ENCODE measurements at places on chromosomes 1 and 21.

GRCh38 chr1:206470692-206471414, 577 bp downstream of the IKBKE start:
- no peak for DNase-seq

GRCh38 chr1:30808067-30808662, 50.6 kb upstream of the LAPTM5 start:
- DNase-seq: no peak

- no peak for DNase-seq
These were observed 4.3 kb upstream of the BSND start for GRCh38 chr1:54994355-54994990.

GRCh38 chr1:149962039-149962647, 25.5 kb upstream of the MTMR11 start:
- no peak for DNase-seq

DNA sequence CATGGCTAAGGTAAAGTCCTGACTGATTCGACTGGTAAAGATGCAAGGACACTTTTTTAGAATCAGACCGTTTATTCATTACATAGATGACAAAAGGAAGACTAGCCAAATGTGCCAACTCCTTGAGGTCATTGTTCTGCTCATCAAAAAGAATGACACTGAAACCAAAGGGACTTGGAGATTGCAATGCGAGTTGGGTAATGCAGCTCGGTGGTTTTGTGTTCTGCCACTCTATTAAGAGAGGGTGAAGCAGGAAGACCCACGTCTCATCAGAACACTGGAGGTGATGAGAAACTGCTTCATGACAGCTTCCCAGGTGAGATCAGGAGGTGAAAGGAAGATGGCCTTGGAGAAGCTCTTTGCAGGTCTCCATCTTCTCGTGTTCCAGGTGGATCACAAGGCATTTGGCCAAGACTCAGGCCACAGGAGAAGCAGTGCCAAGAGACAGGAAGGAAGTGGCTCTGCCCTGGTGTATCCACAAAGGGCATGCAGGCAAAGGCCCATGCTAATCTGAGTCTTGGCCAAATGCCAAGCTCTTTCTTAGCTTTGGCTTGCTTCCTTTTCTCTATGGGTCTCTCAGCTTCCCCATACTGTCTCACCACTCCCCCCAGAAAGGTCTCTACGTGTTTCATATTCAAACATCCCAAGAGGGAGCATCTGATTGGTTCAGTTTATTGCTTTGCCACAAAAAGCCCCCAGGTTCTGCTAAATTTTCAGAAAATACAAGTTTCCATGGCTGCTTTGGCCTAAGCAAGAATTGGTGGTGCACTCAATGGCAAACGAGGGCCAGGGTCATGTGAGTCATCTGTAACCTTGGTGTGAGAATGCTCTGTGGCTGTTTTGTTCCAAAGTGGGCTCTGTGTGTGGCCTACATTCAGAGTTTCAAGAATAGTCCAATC, 5.7 kb upstream of the CCT8 start:
- DNase-seq: no peak

DNA sequence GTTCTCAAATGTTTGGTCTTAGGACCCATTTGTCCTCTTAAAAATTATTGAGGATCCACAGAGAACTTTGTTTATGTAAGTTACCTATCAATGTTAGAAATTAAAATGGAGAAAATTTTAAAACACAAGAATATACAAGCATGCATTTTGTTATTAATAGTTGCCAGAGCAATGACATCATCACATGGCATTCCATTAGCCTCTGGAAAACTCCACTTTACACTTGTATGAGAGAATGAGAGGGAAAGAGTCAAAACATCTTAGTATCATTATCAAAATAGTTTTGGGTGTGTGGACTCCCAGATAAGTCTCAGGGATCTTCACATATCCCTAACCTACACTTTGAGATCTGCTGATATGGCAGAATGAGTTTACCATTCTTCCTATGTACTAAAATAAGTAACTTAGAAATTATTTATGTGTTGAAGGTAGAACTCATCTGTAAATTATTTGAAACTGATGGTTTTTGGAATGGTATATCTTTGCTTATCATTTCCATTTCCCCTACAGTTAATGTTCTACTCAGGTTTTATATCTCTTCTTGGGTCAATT, 48.8 kb downstream of the RNF220 start:
- DNase-seq: no peak

DNA sequence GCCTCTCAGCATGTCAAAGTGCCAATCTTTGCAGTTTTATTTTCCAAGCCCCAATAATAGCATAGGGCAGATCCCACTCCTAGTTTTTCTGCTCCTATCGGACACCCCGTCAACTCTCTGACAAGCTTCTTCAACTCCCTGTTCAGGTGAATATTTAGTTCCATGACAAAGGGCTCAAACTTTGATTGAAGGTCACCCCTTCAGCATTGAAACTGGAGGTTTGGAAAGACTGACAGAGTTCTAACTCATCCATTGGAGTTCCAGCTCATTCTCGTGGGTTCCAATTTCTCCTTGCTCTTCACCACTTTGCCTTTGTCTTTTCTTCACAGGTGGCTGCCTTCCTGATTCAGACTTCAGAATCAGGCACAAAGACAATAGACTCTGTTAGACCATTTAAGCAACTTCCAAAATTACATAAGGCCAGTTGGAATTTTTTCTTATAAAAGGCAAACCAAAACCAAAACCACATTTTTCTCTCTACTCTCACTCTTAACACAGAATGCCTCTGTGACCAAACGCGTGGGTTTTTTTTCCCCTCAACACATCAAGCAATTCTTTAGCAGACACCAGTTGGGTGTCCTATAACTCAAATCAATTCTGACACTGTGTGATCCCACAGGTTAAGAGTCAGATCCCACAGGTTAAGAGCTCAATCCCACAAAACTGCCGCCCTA, 169.3 kb upstream of the USP25 start:
- DNase-seq: no peak

DNA sequence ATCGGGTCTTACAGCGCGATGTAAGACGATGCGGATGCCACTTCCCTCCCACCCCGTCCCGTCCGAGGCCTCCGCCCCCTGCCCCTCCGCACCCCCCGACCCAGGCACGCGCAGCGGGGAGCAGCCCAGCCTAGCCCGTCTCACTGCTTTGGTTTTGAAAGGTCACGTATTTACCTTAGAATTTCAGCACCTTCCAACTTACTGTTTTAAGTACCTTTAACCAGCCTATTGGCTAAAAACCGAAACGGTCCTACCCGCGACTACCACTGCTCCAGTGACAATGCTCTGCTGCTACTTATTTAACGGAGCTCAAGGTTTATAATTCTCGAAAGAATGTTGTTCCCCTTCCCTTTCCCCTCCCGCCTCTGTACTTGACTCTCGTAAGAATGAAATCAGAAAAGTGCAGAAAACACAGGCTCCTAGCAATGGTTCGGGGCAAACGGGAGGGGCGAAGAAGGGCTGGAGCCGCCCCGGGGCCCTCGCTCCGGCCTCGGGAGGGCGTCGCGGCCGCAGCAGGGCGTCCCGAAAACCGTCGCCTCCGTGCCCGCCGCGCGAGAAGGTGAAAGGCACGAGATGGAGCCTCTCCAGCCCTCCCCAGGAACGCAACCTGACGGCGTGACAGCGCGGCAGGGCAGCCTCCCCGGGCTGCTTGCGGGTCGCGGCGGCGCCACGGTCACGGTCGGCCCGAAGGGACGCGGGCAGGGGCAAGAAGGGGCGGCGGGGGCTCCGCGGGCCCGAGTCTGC, 667 bp downstream of the TMEM50B start:
- peak; percentile 32 for DNase-seq

DNA sequence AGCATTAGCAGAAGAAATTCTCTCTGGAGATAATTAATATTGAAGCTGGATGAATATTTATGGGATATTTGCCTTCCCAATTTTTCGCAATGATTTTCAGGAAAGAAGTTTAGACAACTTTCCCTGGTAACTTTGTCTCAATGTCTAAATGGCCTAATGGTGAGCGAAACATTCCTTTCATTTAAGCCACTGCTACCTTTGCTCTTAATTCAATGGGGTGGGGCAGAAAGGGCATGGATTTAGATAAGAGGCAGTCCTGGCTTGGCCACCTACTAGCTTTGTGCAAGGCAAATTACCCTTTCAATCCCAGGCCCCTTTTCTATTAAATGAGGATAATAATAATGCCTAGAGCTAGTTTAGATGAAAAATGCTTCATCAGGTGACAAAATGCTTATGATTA, 27.1 kb upstream of the LYST start:
- DNase-seq: no peak

GRCh38 chr1:218080863-218081262, 204.2 kb upstream of the RRP15 start:
- no peak for DNase-seq

DNA sequence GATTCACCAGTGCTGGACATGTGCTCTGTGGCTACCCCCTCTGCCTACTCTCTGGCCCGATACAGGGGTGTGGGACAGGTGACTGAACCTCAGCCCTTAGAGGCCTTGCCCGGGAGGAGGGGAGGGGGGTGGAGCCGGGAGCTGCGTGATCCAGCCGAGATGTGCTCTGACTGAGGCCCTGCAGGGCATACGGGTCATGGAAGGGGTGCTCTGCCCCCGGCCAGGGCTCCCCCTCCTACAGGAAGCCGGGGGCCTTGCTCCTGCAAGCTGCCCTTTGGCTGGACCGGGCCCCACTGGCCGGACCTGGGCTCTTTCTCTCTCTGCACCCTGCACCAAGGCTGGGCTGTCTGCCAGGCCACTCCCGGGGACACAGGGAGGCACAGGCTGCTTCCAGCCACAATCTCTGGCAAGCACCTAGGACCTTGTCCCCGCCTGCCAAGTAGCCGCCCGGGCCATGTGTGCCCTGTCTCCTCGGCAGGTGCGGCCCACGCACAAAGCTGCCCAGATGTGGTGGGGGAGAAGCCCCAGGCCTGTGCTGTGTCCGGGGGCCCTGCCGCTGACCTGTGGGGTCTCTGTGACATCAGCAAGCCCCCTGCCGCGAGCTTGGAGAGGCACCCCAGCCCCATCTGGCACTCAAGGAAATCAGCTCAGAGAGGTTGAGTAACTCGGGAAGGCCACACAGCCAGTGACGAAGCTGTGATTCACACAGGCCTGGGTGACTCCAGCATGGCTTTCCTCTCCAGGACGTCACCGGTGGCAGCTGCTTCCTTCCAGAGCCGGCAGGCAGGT, 1.5 kb downstream of the SCNN1D start:
- DNase-seq: no peak

DNA sequence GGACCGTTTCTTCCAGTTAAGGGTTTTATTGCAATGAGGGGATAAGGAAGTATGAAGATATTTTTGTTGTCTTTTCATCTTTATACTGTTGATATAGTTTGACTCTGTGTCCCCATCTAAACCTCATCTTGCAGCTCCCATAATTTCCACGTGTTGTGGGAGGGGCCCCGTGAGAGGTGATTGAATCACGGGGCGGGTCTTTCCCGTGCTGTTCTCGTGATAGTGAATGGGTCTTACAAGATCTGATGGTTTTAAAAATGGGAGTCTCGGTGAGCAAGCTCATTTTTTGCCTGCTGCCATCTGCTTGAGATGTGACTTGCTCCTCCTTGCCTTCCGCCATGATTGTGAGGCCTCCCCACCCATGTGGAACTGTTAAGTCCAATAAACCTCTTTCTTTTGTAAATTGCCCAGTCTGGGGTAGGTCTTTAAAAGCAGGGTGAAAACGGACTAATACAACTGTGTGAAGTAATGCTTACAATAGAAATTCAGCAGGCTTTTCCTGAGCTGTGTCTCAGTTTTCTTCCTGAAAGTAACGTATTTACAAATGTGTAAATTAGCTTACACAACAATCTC, 377.3 kb downstream of the SIPA1L2 start:
- DNase-seq: no peak

DNA sequence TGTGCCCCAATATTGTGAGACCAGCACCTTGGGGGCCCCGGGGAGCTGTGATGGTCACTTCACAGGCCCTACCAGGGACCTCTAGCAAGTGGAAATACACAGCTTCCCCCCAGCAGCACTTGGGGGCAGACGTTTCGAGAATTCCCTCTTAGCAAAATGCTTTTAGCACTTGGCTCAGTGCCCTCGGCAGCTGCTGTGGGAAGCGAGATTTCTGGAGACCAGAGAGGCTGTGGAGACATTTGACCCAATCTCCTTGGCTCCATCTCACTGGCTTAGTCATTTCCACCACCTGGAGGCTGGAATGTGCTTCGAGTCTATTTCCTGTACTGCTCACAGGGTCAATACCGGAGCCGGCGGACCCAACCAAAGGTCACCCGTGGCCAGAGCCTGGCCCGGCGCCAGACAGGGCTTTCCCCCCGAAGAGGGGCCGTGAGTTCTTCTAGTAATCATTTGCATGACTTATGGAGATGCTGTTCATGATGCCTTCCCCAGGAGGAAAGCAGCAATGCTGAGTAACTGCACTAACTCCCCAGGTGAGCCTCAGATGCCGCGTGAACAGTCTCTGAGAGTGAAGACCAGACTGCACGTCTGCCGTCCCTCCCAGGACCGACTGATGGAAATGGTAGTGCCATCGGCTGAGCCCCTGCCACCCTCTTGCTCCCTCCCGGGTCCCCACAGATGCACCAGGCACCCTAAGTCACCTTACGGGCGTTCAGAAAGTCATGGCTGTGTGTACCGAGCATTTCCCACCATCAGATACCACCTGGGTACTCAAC, 4.4 kb upstream of the C2CD2 start:
- peak; percentile 83 for DNase-seq

DNA sequence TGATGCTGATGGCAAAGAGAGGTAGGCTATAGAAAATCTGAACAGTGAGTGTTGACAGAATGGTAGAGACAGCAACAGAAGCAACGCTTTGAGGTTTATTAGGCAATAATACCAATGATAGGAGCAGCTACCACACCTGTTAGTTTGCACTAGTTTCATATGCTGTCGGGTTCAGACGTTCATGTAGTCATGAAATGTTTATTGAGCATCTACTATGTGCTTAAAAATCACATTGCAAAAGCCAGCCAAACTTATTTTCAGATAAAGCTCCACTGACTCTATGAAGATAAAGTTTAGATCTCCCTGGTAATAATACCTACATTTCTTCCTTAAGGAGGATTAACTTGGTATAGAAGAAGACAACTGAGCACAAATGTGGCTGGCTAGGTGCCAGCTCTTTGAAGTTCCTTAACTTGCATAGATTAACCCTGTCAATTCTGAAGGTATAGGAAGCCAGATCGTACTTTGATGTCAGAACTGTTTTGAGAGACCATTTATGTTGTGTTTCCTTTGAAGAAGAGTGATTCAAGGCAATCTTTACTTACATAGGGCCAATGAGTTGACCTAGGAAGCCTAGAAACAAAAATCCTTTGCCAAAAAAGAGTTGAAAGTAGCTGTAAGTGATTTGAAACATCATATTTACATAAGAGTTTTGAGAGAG, 71.5 kb downstream of the DISP1 start:
- no peak for DNase-seq

DNA sequence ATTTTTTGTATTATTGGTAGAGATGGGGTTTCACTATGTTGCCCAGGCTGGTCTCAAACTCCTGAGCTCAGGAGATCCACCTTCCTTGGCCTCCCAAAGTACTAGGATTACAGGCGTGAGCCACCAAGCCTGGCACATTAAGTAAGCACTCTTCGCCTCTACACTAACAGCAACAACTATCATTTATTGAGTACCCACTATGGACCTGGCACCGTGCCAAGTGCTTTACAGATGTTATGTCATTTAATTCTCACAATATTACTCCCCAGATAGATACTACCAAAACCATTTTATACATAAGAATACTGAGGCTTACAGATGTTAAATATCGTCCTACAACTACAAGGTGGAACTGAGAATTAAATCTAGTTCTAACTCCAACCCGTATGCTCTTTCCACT, 50.1 kb downstream of the TUT4 start:
- DNase-seq: no peak

GRCh38 chr1:245686006-245686405, 531.2 kb downstream of the KIF26B start:
- no peak for DNase-seq

GRCh38 chr1:151918156-151918555, 8.8 kb upstream of the THEM4 start:
- no peak for DNase-seq

- DNase-seq: peak; percentile 57
These were observed 816 bp downstream of the HYI start for GRCh38 chr1:43452789-43453441.

Measured in ovary (tissue), 10 donors.